ENCODE measurements at places on chromosomes 3 and 15.

DNA sequence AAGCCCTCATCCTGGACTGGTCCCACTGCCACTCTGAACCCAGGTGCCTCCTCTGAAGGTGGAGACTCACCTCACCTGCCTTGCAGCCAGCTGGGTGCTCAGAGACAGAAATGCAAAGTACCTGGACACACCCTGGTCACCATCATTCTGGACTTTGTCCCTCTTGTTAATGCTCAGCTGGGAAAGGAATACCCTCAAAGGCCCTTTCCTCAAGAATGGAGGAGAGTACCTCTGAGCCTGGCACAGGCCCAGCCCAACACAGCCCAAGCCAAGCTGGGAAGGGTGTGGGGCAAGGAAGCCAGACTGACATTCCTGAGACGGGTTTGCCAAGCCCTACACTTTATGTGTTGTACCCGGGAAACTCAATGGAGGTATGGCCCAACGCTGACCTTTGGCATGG is 983 bp upstream of the ALAS1 start:
- DNase-seq: no peak

DNA sequence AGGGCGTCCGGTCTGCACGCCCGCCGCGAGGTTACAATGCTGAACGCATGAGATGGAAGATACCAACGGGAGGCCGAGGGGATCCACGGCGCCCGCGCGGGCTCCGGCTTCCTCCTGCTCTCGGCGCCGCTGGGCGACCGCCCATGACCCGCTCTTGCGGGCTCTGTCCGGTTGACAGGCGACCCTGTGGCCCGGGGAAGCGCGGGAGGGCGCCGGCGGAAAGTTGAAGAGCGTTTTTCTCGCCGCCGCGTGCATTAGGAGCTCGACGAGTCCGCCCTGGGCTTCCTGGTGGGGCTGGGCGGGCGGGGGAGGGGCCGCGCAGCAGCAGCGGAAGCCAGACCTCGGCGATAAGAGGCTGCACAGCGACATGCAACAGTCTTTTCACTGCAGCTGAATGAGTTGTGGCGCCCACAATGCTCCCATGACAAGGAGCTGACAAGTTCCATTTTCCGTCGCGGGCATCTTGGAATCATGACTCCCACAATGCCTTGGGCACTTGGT is at the start of gene MBNL1:
TSS of gene MBNL1 (plus strand) at position 375 of the 501 bp plus-strand sequence. CDS start 31,265 bp downstream, outside the sequence.
- peak; percentile 71 for DNase-seq

DNA sequence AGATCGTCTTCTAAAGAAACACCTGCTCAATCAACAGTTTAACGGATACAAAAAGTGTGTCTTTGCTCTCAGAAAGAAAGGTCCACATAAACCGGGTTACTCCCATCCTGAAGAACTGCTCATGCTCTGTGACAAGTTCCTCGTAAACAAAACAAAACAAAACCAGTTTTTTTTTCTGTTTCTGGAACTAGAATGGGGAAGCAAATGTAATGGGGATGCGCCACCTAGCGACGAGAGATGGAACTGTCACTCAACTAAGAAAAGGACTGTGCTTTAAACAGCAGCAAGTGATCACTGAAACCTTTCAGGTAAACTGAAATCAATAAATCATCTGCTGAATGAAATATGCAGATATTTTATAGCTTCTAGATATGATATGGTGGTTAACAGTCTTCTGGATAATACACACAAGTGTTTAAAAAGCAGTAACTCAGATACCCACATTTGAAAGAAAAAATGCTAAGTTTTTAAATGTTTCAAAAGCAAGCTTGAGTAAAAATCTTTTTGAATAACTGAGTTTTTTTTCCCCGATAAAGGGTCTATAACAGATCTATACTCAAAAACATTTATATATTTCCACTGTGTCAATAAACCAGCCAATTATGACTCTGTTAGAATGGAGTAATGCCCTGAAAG is 10.9 kb downstream of the TM2D3 start:
- DNase-seq: peak; percentile 67

DNA sequence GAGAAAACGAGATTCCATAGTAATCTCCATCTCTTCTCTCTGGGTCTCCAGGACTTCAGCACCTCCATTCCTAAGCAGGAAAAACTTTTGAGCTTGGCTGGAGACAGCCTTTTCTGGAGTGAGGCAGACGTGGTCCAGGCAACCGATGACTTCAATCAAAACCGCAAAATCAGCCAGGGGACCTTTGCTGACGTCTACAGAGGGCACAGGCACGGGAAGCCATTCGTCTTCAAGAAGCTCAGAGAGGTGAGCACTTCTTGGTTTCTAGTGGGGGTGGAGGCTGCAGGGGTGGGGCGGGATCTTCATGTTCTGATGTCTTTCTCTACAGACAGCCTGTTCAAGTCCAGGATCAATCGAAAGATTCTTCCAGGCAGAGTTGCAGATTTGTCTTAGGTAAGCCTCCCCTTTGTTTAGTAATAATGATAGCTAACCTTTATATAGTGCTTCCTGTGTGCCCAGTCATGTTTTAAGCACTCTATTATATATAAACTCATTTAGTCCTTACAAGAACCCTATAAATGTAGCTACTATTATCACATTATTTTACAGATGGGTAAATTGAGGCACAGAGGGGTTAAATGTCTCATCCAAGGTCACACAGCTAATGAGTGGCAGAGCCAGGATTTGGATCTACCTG is 35.0 kb upstream of the TATDN2 start:
- no peak for DNase-seq

- DNase-seq: no peak
Observed at GRCh38 chr15:91422797-91423196, 322.7 kb downstream of the SV2B start.

- no peak for DNase-seq
Observed at GRCh38 chr15:51075826-51076523, 18.7 kb downstream of the TNFAIP8L3 start.

DNA sequence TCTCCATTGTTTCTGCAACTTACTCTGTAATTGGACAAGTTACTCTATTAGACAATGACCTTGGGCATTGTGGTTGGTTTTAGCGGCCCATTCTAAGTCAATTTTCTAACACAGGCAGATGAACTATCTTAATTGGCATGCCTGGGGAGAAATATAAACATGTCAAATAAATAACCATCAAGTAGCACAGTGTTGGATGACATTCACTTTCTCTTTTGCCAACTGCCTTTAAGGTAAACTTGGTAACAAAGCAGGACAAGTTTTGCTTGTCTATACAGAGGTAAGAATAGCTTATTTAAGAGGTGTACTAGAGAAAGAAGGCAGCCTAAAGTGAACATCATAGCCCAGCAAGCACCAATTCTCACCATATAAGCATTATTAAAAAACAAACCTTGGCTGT is 599.6 kb downstream of the GBE1 start:
- no peak for DNase-seq

DNA sequence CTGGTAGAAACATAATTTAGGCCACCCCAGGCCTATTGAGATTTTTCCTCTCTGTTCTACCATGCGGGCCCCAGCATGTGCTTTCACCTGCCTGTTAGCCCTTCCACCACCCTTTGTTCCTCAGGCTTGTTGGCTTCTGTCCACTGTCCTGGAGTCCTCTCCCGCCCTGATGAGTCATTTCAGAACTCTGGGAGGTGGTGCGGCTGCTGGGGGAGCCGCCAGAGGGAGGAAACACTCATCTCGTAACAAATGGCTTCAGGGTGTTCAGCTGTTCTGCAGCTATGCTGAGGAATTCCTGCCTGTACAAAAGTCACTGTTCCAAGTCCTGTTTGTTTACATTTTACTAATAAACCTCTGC is 36.3 kb downstream of the LRTM1 start:
- no peak for DNase-seq

GRCh38 chr3:53672981-53673380 is 173.2 kb downstream of the CHDH start:
- DNase-seq: no peak

DNA sequence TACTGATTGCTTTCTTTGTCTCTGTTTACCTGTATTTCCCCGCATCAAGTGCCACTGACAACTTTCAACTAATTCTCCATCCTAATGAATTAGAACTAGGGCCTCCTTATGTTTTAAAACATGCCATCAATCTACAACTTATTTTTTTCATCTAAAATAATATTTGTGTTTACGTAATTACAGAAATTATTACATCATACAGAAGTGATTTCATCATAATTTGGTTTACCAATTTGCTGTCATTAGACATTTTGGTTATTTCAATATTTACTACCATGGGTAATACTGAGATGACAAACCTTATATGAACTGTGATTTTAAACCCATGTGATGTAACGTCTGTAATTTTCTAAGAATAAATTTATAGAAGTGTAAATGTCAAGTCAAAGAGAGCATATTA is 468.0 kb upstream of the IL12A start:
- DNase-seq: no peak

- peak; percentile 39 for DNase-seq
Observed at GRCh38 chr15:64333986-64334929, 21.7 kb downstream of the CSNK1G1 start.

GRCh38 chr15:62756326-62756994 is 286.1 kb upstream of the TPM1 start:
- DNase-seq: no peak

- no peak for DNase-seq
Observed at GRCh38 chr15:60801395-60801794, 322.5 kb upstream of the ICE2 start.

DNA sequence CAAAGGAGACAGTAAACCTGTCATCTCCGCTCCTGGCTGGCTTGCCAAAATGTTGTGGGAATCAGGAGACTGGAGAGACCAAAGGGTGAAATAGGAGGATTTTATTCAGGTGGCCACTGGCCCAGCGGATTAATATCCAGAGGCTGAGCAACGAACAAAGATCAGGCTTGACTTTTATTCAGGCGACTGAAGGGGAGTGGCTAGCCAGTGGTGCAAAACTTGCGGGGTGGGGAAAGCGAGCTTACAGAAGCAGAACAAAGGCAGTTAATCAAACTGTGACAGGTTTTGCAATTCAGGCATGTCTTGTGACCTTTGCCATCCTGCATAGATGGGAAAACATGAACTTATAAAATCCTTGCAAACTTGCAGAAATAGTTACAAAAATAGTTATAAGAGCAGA is 19.8 kb upstream of the ACAD9 start:
- no peak for DNase-seq

GRCh38 chr3:13198264-13198879 is 125.1 kb upstream of the IQSEC1 start:
- no peak for DNase-seq

GRCh38 chr3:46876313-46877300 is 914 bp upstream of the PTH1R start:
- no peak for DNase-seq

DNA sequence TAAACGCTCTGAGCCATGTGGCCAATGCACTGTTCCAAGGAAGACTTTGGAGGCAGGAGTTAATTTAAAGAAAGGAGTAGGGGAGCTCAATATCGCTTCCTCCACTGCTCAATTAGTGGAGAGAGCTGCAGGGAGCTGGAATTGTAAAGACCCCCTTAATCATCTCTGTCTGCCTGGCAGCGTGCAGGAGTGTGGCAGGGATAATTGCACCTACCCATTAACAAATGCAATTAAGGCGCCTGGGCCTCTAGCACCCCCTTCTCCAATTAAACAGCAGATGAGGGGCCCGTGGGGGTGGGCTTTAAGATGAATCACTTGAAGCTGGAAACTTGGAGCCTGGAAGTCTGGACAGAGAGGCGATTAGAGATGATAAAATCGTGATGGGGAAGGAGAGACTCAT is 61.7 kb upstream of the GLCE start:
- DNase-seq: no peak

- DNase-seq: no peak
Observed at GRCh38 chr15:87572381-87572910, 684.1 kb downstream of the NTRK3 start.

DNA sequence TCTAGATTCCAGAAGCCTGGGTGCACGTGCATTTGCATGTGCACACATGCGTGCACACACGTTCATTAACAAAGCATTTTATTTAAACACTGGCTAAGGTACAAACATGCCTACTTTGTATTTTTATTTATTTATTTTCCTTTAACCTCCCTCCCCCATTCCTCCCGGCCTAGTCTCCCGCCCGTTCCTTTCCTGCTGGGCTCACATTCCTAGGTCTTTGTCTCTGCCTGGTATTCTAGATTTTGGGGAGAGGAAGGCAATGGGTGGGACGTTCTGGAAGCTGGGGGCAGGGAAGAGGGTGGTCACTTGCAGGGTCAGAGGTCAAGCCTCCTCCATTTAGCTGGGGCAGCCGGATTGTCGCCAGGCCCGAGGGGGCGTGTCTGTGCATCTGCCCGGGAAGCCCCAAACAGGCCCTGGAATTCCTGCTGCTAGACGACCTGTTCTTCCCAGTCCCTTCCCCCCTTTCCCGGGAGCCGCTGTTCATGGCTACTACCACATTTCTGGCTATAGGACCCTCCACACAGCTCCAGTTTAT is 51.8 kb downstream of the TRIM71 start:
- DNase-seq: no peak

GRCh38 chr3:99041747-99042146 is 140.3 kb upstream of the DCBLD2 start:
- DNase-seq: no peak

DNA sequence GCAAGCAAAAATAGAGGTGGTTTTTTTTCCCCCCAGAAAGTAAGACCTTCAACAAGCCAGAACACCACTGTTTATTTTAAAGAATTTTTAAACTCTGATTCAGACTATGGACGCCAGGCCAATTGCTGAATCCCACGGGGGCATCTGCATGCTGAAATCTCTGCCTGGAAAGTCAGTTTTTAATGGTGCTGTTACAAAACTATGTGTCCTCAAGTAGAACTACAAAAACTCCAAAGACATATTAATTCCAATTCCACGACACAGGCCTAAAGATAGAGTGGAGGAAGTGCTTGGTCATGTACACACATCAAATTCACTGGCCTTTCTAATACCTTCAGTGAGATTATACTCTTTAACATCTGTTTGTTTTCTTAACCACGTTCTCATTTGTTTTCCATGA is 490.5 kb upstream of the NR2F2 start:
- DNase-seq: no peak

- no peak for DNase-seq
Observed at GRCh38 chr3:141597931-141598330, 111.1 kb downstream of the RASA2 start.

GRCh38 chr15:61256231-61256630 is 27.1 kb upstream of the RORA start:
- no peak for DNase-seq

DNA sequence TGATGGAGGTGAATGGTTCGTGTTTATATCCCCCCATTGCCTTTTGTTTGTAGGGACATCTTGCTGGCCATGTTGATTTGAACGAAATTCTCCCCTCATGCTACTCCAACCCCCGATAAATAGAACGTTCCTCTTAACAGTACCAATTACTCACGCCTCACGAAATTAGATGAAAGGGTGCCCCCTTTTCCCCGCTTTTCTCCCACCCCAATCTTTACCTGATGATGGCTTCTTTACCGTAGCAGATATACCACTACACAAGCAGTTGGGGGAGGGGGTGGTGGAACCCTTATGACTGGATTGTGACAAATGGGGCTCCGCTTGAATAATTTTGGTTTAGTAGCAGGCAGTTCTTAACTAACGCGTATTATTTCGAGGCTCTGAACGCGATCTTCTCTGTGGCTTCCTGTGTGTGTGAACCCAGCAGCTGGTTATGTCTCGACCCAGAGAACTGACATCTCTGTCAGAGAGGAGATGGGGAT is 1.1 kb downstream of the PIAS1 start:
- peak; percentile 25 for DNase-seq

DNA sequence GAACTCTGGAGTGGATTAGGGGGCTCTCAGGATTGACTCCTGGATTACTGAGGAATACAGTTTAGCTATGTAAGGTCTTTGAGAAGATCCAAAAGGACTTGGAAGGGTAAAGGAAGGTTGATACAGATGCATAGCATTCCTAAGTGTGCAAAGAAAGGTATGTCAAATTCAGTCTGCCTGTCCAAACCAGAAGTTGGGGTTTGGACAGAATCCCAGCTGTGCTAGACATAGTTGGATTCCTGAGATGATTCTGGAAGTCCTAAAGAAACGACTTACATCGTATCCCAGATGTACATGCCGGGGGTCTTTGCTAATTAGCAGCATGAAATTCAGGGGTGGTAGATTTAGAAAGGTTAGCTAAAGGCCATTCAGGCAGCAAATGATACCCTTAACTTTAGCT is 97.7 kb upstream of the TSPAN3 start:
- DNase-seq: no peak
